ENCODE measurements at places on chromosomes 6 and 20.

DNA sequence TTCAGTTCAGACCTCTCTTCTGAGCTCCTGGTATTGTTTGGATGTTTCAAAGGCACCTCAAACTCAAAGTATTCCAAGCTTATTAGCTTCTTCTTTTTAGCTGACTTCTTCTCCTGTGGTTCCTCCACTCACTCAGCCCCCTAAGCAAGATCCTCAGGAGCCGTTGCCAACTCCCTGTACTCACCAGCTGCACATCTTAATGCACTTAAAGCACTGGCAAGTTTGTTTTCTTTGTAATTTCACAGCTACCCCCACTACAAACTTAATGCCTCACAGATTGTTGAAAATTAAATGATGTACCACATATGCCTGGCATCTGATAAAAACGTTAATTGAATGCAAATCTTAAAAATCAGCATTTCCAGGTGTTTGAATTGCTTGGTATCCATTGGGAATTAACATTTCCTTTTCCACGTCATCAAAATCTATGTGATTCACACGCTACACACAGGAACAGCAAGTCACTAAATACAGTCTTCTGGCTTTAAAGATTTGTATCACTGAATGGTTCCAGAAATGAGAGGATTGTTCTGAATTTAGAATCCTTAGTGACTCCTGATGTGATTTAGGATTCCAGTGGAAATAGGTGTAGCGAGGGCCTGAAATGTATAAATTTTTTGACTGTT, 24.5 kb downstream of the CALHM6 start:
- no peak for DNase-seq

DNA sequence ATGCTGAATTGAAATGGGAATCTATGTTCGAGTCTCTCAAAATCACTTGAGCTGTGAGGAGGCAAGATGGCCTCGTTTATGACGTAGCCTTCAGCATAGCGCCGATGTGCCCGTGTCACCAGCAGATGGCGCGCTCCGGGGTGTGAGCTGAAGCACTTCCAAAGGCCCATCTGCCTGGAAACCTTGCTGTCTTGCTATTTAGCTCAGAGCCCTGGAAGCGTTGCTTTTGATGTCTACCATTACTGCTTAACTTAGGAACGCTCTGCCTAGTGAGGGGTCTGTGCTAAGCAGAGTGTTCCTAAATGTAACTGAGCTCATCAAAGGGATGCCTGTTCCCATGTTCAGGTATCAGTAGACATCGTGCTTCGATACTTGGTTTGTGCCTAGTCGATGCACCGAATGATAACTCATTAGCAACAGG, 67.7 kb downstream of the SYCP2L start:
- peak; percentile 49 for DNase-seq

DNA sequence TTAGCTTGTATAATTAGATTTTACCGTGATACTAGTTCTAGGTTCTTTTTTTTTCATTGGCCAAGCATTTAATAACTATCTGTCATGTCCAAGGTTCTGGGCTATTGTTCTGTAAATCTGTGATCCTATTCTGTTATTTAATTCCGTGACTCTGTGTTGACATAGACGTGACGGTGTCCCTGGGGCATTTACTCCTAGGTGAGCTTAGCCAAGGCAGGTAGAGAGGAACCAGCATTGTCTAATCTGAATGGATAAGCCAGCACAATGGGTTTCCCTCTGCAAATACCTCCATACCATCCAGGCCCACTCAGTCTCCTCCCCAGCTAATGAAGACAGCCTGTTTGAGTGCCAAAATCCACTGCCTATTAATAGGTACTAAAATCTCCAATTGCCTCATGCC, 8.9 kb upstream of the CDSN start:
- DNase-seq: no peak

DNA sequence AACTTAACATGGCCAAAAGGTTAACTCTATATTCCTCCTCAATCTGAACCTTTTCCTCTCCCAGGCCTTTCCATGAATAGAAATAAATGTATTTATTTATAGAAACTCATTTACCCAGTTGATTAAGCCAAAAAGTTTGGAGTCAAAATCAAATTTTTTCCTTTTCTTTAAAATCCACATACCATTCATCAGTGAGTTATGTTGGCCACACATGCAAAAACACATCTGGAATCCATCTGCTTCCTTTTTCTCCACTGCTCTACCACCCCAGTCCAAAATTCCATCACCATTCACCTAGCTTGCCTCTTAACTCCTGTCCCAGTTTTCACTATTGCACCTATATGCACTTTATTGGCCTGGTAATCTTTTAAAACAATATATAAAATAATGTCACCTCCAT, 62.4 kb upstream of the TMEM200A start:
- DNase-seq: no peak

DNA sequence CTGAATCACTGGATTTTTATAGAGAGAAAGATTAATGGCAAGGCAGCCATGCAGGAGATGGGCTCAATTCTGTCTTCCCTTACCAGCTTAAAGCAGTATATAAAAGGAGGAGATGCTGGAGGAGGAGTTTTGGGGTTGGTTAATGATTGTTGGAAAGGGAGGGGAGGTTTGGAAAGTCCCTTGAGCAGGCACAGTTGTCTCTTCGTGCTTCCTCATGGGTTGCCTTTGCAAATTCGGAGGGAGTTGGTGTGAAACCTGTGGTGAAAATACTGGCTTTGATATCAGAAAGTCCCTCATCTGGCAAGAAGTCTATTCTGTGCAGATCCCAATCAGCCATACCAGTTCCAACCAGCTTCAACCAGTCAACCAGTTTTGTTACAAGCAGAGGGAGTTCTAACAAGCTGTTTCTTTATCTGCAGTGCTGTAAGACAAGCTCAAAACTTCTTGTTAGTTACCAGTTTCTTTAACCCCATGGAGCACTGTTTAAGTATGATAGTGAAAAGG, 107.0 kb downstream of the HIVEP1 start:
- peak; percentile 33 for DNase-seq

DNA sequence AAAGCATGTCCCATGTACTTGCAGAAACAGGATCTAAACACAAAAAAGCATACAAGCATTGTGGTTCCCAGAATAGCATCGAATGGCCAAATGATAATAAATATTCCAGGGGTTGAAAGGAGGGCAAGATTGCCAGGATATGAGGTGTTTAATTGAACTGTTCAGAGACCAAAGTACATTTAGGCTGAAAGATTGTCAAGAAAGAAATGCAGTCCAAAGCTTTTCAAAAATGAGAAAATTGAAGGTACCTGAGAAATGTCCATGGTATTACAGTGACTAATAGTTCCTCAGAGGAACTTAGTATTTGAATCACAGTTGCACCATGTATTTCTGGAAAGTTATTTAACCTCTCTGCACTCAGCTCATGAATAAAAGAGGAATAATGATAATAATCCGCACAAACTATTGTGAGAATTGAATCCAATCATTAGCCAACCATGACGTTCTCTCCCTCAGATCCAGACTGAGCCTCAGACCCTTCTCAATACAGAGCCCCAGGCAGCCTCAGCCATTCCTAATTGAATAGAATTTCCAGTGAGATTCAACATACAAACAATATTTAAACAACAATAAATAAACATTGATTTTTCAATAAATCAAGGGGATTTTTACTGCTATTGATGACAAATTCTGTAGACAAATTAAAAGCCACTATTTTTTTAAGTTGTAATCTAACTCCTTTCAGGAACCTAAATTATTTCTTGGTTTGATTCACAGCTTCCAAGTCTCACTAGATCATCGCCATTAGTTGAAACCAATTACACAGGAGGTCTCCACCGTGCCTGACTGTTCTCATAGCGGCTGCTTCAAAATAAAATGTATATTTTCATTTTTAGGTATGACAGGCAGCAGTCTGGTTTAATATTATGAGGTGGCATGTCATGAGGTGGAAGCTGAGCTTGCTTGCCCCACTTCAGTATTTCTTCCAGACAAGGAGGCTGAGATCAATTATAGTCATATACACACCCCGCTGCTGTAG, 144.3 kb upstream of the TENT5A start:
- DNase-seq: no peak

GRCh38 chr20:32052090-32052777, at the start of gene HCK:
TSS of gene HCK (plus strand) at chr20:32052242.
- DNase-seq: no peak

- DNase-seq: no peak
Measured at GRCh38 chr6:132198896-132199295, 202.4 kb downstream of the MOXD1 start.

- no peak for DNase-seq
Measured at GRCh38 chr6:121780325-121781321, 345.2 kb downstream of the GJA1 start.

- no peak for DNase-seq
Measured at GRCh38 chr20:50295762-50296449, 105.3 kb downstream of the CEBPB start.

- DNase-seq: peak; percentile 29
Measured at GRCh38 chr6:139164001-139164400, 29.1 kb downstream of the HECA start.

- DNase-seq: no peak
Measured at GRCh38 chr20:12053353-12053752, 135.7 kb downstream of the BTBD3 start.

DNA sequence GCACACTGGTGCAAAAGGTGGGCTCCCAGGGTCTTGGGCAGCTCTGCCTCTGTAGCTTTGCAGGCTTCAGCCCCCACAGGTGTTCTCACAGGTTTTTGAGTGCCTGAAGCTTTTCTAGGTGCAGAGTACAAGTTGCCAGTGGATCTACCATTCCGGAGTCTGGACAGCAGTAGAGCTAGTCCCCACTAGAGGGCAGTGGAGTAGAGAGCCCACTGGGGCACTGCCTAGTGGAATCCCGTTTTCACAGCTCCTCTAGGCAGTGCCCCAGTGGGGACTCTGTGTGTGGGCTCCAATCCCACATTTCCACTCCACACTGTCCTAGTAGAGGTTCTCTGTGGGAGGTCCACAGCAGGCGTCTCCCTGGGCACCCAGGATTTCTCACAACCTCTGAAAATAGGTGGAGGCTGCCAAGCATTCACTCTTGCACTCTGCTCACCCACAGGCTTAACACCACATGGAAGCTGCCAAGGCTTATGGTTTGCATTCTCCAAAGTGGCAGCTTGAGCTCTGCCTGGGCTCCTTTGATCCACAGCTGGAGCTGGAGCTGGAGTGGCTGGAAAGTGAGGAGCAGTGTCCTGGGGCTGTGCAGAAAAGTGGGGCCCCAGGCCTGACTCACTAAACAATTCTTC, 86.3 kb upstream of the PROKR2 start:
- DNase-seq: peak; percentile 73

GRCh38 chr6:47252633-47253032, 57.1 kb downstream of the TNFRSF21 start:
- DNase-seq: no peak

GRCh38 chr6:24359640-24360454, 2.0 kb upstream of the DCDC2 start:
- no peak for DNase-seq

GRCh38 chr6:1625794-1626435, 16.2 kb downstream of the FOXC1 start:
- no peak for DNase-seq

DNA sequence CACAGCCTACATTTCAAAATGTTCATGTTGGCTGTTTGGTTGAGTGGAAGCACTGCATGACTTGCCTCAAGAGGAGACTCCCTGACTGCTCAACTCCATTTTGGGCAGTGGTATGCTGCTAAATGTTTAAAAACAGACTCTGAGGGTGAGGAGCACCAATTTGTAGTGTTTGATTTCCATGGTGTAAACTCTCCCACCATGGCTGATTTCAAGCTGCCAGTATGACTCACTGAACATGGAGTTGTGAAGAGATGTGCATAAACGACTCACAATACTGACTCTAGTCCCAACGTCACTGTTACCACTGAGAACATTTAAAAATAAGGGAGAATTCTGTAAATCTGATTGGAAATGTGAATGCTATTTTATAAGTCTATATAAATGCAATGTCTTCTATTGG, 70.4 kb downstream of the BACH2 start:
- DNase-seq: no peak

DNA sequence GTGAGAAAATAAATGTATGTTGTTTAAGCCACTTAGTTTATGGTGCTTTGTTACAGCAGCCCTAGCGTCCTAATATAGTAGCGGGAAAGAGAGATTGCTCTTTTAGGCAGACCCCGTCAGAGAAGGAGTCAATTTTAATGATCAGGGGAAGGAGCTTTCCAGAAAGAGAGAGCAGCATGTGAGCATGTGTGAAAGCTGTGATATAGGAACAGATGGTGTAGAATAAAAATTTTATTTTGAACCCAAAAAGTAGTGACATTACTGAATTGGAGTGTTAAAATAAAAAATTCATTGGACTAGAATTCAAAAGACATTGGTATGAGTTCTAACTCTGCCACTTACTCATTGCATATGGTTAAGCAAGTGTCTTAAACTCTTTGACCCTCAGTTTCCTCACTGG, 119.8 kb downstream of the PDE7B start:
- DNase-seq: no peak

GRCh38 chr20:57656252-57656820, 36.1 kb upstream of the ZBP1 start:
- DNase-seq: peak; percentile 17

DNA sequence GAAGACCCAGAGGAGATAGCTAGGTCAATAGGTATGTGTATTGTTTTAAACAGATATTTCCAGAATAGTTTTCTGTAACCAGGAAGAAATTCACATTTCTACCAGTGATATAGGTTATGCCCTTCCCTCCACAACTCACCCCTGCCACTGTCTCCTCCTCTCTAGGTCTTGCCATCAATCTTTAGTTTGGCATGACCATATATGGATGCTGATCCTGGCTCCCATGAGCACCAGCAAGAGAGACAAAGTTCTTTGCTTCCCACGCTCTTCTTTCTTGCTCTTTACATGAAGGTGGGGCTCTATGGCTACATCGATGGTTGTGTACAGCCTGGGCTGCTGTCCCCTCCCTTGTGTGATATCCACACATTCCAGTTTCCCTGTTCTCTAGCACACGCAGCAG, 459.4 kb upstream of the ID4 start:
- no peak for DNase-seq

DNA sequence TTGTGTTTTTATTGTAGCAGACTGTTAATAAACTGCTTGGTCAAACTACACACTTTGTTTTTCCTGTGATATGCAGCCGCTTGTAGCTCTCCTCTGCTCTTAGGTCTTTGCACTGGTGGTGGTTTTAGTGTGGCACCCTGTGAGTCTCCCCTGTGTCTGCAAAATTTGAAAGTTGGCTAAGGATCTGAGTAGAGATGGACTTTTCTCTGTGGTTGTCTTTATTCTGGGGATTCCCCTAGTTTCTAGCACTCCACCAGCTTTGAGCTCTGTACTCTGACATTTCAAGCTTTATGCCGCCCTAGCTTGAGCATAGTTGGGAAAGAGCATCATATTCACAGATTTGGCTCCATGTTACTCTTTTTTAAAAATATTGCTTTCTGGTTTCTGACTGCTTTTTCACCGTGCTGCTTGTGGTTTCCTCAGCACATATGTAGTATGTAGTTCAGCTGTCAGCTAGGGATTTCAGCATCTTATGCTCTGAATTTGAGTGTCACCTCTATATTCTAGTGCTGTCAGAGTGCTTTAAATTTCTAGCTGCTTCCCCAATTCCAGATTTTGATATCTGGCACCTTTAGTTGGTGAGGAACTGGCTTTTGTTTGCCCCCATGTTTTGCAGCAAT, 25.4 kb downstream of the CDYL start:
- DNase-seq: no peak

DNA sequence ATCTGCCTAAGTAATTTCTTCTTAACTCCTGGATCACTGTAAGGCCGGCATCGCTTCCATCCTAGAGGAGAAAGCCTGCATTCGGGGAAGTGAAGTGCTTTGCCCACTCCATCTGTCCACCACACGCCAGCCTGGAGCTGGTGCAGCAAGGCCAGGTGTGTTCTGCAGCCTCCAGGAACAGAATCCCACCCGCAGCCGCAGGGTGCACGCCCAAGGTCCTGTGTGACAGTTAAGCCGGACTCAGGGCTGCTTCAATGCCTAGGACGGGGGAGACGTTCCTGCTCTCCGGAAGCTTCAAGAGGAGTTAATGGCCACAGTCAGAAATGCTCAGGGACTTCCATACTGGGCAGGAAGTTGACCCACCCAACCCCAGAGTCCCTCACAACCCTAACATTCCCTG, 86.1 kb upstream of the QKI start:
- no peak for DNase-seq

All from HuH-7 (cell line).